ENCODE measurements at places on chromosomes 12 and 14. TPM values are rescaled to one million over a fixed set of nuclear protein-coding genes. Genes with fewer than 3 reads are reported as not detected.
A peak's percentile ranks its signal among the peaks of the same experiment; 100 is the strongest.

GRCh38 chr12:104827587-104827986 lies 130.5 kb downstream of the SLC41A2 start:
- no peak for DNase-seq

FITM1 gene
- polyA plus RNA-seq = 3.6 TPM

DNA sequence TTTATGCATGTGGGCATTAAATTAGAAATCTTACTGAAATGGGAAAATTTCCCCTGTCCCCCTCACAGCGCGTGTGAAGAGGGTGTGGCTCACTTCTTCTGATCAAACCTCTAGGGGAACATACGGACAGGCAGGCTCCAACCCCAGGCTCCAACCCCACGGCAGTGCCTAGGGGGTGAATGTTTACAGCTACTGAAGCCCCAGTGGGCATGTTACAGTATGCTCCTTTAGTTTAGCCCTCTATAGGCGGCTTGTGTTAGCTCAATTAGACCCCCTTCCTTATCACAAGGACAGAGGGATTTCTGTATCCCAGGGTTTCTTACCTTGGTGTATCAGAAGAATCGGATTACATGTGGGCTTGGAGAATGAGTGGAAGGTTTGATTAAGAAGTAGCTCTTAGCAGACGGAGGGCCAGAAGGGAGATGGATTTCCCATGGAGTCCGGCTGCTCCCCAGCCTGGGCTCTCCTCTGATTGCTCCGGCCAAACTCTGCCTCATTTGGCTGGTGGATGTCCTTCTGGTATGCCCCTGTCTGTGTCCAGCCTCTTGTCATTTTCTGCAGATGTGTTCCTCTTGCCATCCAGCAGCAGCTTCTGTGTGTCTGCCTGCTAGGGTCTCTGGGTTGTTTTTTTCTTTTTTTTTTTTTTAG lies 223.7 kb downstream of the TMTC2 start:
- DNase-seq = no peak

DNA sequence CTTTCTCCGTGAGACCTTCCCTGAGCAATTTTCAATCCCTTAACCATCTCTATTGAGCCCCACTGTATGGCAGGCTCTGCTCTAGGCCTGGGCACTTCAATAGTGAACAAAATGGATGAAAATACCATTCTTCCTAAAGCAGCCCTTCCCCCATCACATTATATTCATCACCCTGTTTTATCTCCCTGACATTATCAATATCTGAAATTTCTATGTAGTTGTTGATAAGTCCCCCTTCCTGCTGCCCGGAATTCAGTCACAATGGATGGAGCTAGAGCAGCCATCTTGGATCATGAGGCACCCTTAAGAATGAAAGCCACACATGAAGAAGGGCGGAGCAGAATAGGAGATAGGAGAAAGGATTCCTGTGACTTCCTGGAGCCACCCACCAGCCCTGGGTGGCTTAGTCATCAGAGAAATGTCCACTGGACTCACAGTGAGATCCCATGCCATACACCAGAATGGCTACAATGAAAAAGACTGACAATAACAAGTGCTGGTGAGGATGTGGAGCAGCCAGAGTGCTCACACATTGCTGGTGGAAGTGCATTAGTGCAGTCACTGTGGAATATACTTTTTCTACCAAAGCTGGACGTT lies 33.9 kb downstream of the SCARB1 start:
- peak; percentile 39 for DNase-seq

GRCh38 chr12:130498589-130499385 lies 161.1 kb downstream of the PIWIL1 start:
- DNase-seq = no peak

COCH gene
- 78.2 TPM for polyA plus RNA-seq

DNA sequence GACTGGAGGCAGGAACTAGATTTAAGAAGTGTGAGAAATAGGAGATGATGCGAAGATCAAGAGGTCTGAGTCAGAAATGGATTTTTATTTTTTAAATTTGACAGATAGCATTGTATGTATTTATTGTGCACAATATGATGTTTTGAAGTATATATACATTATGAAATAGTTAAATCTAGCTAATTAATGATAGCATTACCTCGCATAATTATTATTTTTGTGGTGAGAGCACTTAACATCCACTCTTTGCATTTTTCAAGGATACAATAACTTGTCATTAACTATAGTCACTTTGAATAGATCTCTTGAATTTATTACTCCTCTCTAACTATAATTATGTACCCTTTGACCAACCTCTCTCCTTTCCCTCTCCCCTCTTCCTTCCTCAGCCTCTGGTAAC lies 3.7 kb downstream of the SMOC1 start:
- no peak for DNase-seq

DNA sequence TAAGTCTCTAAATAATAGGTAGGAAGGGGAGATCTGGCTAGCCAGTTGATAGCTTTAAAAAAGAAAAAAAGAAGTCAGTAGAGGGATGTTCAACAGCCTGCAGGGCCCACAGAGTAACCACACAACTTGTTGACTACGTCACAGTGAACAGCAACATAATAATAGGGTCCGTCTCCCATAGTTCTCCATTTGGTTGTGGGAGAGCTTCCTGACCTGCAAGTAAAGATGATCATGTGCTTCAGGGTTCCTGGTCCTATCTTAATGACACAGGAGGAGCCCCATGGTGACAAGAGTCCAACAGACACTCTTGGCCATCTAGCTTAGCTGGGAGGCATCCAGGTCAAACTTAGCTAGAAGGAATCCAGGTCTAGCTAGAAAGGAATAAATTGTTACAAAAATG lies 36.2 kb downstream of the FGD6 start:
- DNase-seq = no peak

- no peak for DNase-seq
Observed at GRCh38 chr14:95038521-95039250, 118.6 kb downstream of the DICER1 start.

SERPINA9 gene
- 0.21 TPM for polyA plus RNA-seq

ZNF384 gene
- polyA plus RNA-seq = 55.3 TPM

GRCh38 chr14:101716077-101716950 lies 45.2 kb upstream of the PPP2R5C start:
- DNase-seq = no peak

- DNase-seq = no peak
Observed at GRCh38 chr12:101707131-101707782, 9.8 kb downstream of the CHPT1 start.

SMCO2 gene
- polyA plus RNA-seq = 0.35 TPM

DAO gene
- 0.34 TPM for polyA plus RNA-seq

GRCh38 chr14:65414961-65415589 lies 2.5 kb downstream of the FUT8 start:
- peak; percentile 10 for DNase-seq

IAPP gene
- polyA plus RNA-seq = not detected

- no peak for DNase-seq
Observed at GRCh38 chr14:61584331-61584741, 111.0 kb upstream of the HIF1A start.

GRCh38 chr14:23631702-23632460 lies 4.3 kb upstream of the DHRS2 start:
- peak; percentile 96 for DNase-seq

DNA sequence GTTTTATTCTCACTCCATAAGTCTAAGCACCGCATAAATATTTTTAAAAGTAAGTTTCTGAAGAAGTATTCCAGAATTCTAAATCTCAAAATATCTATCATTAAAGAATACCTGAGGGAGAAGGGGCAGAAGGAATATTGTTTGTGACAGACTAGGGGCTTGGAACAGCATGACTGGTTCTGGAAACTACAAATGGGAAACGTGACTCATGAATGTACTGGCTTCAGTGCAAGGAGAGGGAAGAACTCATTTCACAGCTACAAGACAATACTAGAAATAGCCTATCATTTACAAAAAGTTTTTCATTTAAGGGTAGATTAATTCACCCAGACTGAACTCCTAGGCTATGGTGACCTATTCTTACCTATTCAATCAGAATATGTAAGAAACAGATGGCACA lies 121.3 kb downstream of the SLC25A21 start:
- no peak for DNase-seq

DNA sequence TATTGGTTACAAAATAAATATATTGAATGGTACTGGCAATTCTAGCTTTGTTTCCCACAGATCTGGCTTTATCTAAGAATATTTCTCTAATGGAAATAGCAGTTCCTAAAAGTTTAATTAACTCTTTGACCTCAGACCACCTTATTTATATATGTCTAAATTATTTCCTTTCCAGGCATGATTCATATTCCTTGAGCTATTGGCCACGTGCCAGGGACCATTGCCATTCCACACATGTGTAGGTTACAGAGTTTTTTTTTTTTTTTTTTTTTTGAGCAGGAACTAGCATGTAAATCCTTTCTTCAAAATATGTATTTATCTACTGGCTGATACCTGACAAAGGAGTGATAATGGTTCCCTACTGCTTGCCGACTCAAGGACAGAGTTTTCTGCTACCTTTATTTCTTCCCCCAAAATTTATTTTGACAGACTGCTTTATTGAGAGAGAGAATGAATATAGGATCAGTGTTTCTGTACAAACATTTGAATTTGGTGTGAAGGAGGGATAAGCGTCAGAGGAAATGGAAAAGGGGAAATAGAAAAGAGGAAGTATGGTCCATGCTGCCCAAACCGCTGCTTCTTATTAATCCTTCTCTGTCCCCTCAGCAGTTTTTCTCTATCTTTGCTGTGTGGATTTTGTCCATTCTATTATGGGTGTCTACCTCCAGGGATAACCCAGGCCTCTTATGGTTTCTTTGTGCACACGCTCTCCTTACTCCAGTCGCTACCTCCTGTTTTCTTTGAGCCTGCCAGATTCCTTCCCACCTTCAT lies 36.4 kb downstream of the PDE3A start:
- DNase-seq = no peak

DNA sequence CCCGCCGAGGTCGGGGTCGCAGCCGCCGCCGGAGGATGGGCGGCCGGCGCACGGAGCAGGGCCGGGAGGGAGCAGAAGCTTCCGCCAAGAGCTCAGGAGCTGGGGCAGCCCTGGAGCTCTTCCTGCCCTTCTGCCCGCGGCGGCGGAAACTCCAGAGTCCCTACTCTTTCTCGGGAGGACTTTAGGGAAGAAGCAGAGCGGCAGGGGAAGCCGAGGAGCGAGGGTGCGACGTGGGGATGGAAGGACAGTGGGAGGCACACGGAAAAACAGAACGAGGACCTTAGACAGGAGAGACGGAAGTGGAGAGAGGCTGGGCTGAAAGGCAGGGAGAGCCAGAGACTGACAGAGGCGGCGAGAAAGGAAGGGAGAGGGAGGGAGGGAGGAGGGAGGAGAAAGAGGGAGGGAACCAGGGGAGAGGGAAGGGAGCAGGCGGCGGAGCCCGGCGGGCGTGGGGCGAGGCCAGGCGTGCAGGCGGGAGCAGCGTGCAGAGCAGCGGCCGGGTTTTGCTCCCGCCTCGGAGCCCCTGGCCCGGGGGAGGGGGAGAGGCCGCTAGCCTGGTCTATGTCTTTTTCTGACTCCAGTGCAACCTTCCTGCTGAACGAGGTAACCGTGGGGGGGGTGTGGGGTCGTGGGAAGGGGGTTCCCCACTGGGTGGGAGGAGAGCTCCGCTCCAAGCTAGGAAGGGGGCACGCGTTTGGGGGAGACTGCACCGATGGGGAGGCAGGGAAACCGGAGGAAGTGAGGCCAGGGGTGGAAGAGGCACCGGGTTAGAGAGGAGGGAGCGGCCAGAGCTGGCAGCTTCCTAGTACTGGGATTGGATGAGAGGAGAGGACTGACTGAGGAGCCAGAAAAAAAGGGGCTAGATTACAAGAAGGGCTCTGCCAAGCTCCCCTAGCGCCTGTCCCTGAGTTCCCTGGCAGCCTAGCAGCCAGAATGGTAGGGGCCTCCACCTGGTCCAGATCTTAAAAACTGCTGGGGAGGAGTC lies 2.9 kb upstream of the CACNB3 start:
- DNase-seq = peak; percentile 41

GRCh38 chr14:50362764-50363713 lies 33.6 kb downstream of the CDKL1 start:
- no peak for DNase-seq

GRCh38 chr12:79644274-79645234 lies 46.2 kb downstream of the PAWR start:
- DNase-seq = peak; percentile 15

DNA sequence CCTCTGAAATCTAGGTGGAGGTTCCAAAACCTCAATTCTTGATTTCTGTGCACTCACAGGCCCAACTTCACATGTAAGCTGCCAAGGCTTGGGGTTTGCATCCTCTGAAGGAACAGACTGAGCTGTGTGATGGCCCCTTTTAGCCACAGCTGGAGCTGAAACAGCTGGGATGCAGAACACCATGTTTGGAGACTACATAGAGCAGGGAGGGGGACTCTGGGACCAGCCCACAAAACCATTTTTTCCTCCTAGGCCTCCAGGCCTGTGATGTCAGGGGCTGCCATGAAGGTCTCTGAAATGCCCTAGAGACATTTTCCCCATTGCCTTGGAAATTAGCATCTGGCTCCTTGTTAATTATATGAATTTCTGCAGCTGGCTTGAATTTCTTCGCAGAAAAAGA lies 1025.9 kb upstream of the NOVA1 start:
- DNase-seq = no peak

GRIP1 gene
- polyA plus RNA-seq = not detected

CCDC177 gene
- polyA plus RNA-seq = not detected

- DNase-seq = peak; percentile 37
Observed at GRCh38 chr14:100708425-100709288, 18.0 kb upstream of the DLK1 start.

VWF gene
- polyA plus RNA-seq = 0.63 TPM

GRCh38 chr14:75980856-75981255 lies 939 bp downstream of the TGFB3 start:
- no peak for DNase-seq

DNA sequence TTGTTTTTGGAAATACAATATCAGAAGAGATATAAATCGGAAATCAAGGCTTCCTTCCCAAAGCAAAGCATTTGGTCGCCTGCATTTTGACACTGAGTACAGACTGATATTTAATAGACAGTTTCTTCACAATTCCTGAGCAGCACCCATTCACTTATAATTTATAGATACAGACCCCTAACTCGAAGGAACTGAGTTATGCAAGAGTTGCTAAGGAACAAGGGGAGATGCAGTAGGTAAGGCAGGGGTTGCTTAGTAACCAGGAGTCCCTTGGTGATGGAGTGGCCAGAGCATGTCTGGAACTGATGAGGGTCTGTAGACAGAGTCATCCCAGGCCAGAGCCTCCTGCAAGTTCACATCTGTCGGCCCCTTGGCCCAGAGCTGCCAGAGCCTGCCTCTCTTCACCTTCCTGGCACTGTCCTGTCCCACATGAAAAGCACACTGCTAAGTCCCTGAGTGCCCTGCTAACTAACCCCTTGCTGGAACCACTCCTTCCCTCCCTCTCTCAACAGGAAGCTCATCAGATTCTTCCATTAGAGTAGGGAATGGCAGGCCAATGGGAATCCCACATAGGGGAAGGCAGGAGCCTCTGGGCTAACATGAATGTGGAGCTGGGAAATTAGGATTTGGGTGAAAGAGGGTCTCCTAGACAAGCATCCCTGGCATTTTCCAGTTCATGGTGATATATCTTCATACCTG lies 3.6 kb upstream of the DHRS2 start:
- no peak for DNase-seq

GRCh38 chr14:99072433-99072832 lies 199.6 kb downstream of the BCL11B start:
- DNase-seq = no peak
